Left lung (tissue), 14 donors: ENCODE measurements at places on chromosomes 3 and 15. TPM values are rescaled to one million over a fixed set of nuclear protein-coding genes. Genes with fewer than 3 reads are reported as not detected.

ANKDD1A gene
- polyA plus RNA-seq: 9.0 TPM

ADAMTSL3 gene
- polyA plus RNA-seq: 27.6 TPM

C3orf85 gene
- 0.48 TPM for polyA plus RNA-seq

AADACL2 gene
- not detected for polyA plus RNA-seq

SHC4 gene
- 0.74 TPM for polyA plus RNA-seq

DNA sequence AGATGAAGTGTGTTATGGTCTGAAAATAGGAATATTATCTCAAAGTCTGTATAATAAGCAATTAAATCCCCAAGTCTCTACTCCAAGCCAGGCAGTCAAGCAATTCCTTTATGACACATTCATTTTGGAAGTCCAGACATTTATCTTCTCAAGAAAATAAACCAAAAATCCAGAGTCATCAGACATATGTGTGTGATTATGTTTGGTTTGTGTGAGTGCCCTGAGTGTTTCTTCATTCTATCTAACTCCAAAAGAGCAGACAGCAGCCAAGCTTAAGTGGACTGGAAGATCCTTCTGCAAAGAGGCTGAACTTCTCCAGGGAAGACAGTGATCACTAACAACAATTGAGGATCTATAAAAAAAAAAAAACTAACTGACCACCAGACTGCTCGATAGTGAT lies 239.8 kb downstream of the STAG1 start:
- no peak overlapping the region for H3K4me3 ChIP-seq
- no peak overlapping the region for H3K27ac ChIP-seq
- H3K4me1 ChIP-seq: no peaks in the 10 kb centered on the region
- no peak for DNase-seq

DNA sequence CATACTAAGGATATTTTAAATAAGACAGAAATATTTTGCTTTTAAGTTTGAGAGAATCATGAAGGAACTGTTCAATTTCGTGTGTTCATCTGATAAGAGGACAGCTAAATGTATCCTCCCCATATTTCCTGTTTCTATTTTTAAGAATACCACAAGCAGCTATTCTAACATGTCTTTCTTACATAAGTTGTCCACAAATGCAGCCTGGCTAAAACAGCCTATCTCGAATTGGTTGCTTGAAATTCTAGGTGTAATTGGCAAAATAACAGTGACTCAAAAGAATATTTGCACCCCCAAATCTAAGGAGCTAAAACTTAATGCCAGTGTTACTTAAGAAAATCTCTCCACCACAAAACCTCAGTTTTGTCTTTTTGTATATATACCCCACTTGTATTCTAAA lies 35.0 kb downstream of the BTLA start:
- H3K27me3 ChIP-seq: no peaks in the 10 kb centered on the region
- H3K36me3 ChIP-seq: no peaks in the 10 kb centered on the region
- H3K4me3 ChIP-seq: no peak overlapping the region

DNA sequence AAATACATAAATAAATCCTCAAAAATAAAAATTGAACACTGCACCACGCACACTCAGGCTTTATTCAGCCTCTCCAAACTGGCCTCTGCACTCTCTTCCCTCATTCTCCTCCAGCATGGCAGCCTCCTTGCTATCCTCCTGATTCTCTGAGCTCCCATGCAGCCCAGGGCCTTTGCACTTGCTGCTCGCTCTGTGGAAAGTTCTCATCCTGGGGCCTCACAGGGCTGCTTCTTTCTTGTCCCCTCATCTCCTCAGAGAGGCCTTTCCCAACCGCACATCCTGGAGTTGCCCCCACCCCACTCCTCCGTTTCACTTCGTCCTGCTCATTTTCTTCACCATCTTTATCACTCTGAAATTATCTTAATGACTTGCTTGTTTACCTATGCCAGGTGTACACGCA lies 123.0 kb downstream of the SHQ1 start:
- H3K27ac ChIP-seq: no peak overlapping the region
- H3K36me3 ChIP-seq: no peaks in the 10 kb centered on the region
- no peaks in the 10 kb centered on the region for H3K4me1 ChIP-seq
- H3K27me3 ChIP-seq: no peaks in the 10 kb centered on the region
- no peak for DNase-seq
- no peak overlapping the region for H3K4me3 ChIP-seq

DNA sequence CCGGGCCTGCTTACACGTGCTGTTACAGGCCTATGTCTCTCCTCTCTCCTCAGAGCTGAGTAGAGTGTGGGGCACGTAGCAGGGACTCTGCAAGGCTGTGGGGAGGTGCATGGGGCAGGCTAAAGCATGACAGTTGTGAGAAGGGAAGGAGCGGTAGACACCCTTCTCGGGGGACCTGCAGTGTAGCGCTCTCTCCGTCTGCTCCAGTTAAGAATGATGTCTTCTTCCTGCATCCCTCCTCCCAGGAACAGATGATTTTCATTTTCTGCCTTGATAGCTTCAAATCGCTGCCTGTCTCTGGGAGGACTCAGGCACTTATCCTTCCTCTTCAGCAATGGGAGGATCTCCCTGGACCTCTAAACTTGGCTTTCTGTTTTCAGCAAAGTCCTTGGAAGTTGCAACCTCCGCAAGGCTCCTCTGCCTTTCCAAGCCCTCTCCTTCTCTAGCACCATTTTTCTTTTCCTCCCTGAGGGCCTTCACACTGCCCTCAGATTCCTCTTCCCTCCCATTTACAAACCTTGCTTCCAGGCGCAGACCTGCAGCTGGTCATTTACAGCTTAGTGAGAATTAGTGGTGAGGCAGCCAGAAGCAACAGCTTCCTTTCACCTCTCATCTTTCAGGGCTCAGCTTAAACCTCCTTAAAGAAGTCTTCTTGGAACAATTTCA lies 23.4 kb upstream of the TLE3 start:
- H3K27ac ChIP-seq: no peak overlapping the region
- no peak overlapping the region for H3K4me3 ChIP-seq
- no peak for DNase-seq

DNA sequence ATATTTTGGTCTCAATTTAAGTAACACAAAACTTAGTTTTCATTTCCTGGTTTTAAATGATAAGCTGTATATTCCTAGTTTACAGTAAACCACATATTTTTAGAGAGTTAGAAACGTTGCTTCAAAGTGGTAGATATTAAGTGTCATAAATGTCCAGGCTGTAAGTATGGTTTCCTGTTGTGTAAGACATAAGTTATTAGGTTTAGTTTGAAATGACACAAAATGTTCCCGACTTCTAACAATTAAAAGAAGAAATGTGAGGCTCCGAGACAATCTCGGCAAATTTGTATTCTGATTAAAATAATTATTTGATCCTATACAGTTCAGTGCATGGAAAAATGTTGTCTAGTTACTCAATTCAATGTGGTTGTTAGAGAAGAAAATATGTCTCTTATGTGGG lies 387.3 kb downstream of the EPHA3 start:
- H3K27me3 ChIP-seq: no peaks in the 10 kb centered on the region
- no peak overlapping the region for H3K4me3 ChIP-seq

DNA sequence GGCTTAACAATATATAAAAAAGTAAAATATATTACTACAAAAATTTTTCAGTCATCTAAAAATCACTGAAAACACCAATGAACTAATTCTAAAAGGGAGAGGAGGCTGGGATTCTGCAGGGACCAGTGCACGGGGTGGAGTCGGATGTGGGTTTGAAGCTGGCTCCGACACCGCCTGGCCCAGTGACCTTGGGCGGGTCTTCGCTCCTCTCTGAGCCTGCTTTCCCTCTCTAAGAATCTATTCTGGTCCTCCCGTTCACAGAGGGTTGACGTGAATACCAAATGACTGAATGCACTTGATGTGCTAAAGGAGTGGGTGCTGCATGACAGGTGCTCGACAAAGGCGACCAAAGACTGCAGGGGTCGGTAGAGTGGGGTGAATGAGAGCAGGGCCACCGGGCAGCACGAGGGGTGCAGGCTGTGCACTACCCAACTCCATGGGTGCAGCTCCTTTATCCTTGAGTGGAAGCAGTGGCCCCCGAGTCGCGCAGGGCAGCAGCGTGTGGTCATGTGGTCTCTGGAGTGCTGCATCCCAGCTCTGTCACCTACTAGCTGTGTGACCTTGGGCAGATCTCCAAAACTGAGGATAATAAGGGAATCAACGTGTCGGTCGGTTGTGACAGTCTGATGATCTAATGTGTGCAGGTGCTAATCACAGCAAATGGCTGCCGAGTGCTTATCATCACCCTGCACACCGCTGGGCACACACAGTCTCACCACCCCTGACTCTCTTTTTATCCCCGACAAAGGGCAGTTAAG lies 8.6 kb upstream of the IQSEC1 start:
- H3K27ac ChIP-seq: no peak overlapping the region
- no peaks in the 10 kb centered on the region for H3K36me3 ChIP-seq
- H3K4me3 ChIP-seq: no peak overlapping the region

DNA sequence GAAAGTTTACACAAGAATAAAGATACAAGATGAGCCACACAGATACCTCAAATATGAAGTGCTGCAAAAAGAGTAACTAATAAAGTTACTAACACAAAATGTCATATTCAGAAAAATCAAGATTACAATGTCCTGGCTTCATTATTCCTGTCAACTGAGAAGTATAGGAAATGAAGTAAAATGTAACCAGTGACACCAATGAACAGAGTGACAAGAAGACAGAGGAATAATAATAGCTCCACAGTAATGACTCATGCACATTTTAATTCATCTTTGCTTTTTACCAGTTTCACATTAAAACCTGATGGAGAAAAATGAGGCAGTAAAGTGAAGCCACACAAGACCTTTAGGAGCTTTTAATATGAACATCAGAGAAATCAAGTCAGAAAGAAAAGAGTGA lies 214.1 kb downstream of the ZBBX start:
- no peak overlapping the region for H3K4me3 ChIP-seq
- no peaks in the 10 kb centered on the region for H3K27me3 ChIP-seq
- no peak overlapping the region for H3K27ac ChIP-seq
- no peak for DNase-seq

DNA sequence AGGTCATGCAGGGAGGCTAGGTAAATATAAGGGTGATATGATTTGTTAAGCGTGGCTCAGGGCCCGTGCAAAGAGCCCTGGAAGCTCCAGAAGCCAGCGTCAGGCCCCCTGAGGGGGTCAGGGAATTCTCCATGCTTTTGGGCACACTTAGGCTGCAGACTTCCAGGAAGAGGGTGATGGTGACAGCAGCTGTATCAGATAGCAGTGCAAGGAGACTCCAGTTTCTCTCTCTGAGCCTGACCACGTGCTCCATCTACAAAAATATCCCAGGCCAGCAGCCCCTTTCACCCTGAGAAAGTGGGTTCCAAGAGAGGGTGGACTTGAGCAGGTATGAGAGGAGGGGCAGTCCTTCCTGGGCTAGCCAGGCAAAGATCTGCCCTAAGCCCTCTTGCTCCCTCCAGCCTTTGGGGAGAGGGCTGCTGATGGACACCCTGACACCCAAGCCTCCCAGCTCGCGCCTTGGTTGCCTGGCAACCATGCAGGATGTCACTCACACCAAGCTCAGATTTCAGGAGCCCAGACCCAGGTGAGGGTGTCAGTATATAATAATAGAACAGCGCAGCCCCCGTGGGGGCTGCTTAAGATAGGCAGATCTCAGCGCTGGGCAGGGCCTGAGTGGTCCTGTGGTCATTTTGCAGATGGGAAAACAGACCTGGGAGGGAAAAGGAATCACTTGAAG lies 35.8 kb downstream of the ATP2B2 start:
- peaks cover 72% of the 10 kb centered on the region for H3K27me3 ChIP-seq
- no peak overlapping the region for H3K4me3 ChIP-seq
- no peaks in the 10 kb centered on the region for H3K4me1 ChIP-seq
- H3K27ac ChIP-seq: no peak overlapping the region

DNA sequence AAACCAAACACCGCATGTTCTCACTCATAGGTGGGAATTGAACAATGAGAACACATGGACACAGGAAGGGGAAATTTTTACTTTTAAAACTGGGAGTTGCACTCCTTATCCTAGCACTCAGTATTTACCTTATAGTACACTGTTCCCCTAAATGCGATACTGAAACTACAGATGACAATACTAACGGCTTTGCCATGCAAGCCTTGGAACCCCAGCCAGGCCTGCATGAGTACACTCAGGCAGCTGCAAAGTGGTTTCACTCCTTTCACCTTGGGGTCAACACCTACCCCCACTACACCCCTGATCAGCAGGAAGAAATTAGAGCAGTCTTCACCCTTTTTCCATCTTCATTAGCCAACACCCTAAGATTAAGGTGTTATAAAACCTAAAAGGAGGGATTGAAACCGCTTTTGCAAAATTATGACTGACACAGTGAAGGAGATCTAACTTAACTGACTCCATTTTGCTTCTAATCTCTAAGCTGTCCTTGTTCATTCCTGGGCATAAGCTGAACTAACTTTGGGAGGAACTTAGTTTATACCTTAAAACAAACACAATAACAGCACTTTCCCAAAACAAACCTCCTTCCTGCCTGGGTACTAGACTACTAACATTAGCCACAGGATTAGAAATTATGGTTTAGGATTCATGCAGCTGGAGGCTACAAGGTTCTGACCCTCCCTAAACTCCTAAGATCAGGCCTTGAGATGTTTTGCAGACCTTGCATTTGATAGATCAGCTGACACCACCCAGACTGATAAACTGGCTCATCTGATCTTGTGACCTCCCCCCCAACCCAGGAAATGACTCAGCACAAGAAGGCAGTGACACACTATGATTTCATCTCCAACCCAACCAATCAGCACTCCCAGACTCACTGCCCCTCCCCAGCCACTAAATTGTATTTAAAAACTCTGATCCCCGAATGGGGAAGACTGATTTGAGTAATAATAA lies 452.1 kb upstream of the PPP2R3A start:
- H3K36me3 ChIP-seq: no peaks in the 10 kb centered on the region
- no peak for DNase-seq
- no peak overlapping the region for H3K27ac ChIP-seq
- H3K4me1 ChIP-seq: no peaks in the 10 kb centered on the region

- H3K4me1 ChIP-seq: no peaks in the 10 kb centered on the region
- no peaks in the 10 kb centered on the region for H3K27me3 ChIP-seq
- no peak overlapping the region for H3K4me3 ChIP-seq
- H3K27ac ChIP-seq: no peak overlapping the region
- DNase-seq: peak; percentile 37
- H3K36me3 ChIP-seq: no peaks in the 10 kb centered on the region
These were observed 140.4 kb downstream of the GABRB3 start for GRCh38 chr15:26632500-26632899.

DNA sequence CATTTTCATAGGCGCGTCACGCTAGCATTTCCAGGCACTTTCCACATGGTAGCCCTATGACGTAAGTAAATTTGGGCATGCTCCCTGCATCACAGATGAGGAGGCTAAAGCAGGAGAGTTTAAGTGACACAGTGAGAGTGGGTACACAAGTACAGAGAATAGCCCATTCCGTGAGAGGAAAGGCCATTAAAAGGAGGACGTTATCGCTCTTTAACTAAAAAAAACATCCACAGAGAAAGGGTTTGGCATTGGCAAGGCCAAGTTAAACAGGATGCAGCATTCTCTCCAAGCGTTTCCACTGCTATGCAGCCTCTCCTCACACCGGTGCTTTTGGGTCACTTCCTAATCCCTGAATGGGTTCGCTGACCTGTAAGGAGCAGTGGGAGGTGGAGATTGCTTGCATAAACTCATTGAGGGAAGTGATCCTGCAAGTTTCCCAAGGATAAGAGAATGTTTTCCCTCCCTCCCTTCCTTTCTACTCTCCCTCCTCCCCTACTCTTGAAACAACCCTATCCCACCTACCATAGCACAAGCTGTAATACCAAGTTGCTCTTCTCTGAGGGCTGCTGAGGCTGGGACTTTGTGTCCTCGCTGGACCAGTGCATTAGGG lies 147.7 kb downstream of the VGLL4 start:
- no peak overlapping the region for H3K4me3 ChIP-seq
- H3K27ac ChIP-seq: no peak overlapping the region
- H3K36me3 ChIP-seq: no peaks in the 10 kb centered on the region
- H3K4me1 ChIP-seq: peaks cover 3% of the 10 kb centered on the region
